COR-L47 (cell line): ENCODE measurements at places on chromosomes 3 and 15.

DNA sequence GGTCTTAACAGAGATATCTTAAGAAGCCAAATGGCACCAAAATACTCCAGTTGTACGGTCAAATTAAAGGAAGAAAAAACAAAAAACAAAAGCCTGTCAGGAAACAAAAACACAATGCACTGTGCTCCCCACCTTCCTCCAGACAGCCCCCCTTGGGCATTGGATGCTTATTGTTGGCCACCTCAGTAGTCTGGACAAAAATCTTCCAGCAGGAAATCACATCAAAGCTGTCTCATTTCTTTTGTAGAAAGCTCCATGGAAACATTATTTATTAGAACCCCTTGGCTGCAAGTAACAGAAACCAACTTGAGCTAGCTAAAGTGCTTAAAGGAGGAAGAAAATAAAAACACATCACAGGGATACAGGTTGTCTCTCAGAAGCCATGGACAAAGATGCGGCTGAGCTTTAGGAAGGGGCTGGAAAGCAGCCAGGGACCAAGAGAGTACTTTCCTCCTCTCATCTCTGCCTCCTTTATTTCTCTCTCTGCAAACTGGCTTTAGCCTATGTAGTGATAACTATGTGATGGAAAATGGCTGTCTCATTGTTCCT, 651.5 kb upstream of the ADAMTS9 start:
- no peak for DNase-seq

DNA sequence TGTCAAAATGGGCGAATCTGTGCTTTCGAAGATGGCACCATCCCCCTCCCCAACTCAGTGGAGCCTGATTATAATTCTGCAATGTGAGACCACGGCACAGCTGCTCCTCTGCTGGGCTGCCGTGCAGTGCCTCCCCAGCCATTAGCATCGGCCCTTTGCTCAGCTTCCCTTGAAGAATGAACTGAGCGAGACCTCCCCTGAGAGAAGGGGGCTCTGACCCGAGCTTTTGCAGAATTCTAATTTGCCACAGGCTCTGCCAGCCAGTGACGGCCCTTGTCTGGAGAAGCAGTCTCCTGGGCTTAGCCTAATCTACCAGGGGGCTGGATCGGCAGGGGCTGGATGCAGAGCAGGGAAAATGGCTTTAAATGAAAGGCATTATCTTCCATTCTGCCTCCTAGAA, 57.2 kb downstream of the GLDN start:
- DNase-seq = no peak

DNA sequence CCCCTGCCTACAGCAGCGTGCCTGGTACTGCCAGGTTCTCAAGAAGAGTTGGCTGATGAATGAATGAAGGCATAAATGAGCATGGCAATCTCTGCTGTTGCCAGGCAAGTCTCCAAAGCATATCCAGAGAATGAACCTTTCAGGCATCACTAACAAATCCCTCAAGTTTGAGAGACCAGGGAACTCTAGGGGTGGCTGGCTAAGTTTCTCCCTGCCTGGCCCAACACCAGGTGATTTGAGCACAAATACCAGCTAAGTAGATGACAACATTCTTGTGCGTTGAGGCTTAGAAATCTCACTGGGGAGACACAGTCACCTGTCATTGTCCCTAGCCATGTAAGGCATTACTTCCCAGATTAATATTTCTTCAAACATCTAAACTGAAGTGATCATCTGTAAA, 81.4 kb upstream of the PTX3 start:
- DNase-seq = no peak

DNA sequence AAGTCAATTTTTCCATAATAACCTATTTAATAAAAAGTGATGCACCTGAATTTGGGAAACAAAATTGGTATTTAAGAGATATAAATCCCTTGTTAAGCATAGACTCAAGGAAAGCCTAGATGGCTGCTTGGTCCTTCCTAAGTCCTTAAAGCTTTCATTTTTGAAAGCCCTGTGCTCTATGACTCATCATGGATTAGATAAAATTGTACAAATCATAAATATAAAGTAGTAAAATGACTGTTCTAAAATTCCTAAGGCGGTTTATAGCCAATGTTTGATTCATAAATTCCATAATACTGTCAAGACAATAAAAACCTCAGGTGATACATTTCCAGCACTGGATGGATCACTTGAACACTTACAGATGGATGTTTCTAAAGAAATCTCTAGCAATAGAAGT, 730.8 kb upstream of the EPHA6 start:
- no peak for DNase-seq

- no peak for DNase-seq
Observed at GRCh38 chr3:12349895-12350811, 61.3 kb downstream of the PPARG start.

GRCh38 chr15:31268108-31268501, 58.5 kb upstream of the KLF13 start:
- no peak for DNase-seq

DNA sequence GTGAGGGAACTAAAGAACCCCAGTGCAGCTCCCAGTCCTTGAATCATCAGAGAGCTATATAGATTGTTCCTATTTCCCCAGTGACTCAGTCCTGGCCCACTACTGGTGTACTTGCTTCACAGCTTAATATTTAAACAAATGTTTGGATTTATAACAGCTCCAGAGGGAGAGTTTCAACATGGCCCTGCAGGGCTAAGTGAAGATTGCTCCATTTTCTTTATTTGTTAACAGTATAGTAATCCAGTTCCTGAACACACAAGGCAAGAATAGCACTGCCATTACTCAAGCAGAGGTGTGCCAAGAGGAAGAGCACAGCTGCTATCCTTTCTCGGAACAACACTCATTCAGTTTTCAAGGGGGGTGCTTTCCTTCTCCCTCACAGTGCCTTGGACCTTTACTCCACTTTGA, 6.5 kb downstream of the SQOR start:
- DNase-seq = no peak
